ENCODE measurements at places on chromosomes 5 and 9.

- DNase-seq = no peak
Observed at GRCh38 chr9:12221470-12221869, 471.7 kb upstream of the TYRP1 start.

DNA sequence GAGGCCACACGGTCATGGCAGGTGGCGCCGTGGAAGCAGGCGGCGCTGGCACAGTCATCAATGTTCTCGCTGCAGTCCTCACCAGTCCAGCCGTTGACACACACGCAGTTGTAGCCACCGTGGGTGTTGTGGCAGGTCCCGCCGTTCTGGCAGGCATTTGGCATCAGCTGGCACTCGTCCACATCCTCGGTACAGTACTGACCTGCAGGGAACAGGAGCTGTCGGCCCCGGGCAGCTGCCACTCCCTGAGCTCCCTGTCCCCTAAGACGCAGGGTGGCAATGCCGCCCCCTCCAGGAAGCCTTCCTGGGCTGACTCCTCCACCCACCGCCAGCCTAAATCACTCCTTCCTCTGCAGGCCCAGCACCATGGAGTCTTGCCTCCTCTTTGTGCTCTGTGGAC lies 27.2 kb downstream of the NOTCH1 start:
- no peak for DNase-seq

DNA sequence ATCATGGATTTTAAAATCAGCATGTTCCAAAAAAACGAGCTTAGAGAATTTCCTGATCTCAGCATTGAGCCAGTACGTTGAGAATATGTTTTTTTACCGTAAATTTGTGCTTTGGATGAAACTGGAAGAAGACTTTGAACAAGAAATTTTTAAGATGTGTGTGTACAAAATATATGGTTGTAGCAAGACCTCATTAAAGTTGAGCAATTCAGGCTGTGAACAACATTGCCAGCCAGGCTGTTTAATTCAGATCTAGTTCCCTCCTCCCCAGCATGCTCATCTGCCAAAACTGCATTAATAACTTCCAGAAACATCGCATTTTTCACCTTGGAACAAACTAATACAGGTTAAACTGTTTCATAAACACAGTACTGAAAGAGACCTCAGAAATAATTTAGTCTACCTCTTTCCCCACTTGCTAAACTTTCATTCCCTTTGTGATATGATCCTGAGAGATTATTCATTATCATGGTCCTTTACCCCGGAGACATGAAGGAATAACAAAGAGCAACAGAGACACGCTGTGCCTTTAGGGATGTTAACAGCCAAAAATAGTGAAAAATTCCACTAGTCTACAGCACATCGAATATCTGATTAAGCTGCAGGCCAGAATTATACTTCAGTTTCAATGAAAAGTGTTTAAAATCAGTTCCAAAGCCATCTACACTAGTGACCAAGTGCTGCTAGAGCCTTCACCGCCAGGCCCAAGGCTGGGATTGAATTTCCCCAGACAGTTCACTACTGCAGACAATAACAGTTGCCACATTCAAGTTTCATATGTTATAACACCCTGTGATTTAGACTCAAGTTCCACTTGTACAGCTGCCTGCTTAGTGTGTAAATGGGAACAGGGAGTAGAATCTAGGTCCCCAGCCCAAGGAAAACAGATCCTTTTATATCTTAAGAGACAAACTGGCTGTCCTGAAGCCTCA lies 89.6 kb downstream of the EFNA5 start:
- DNase-seq = no peak

DNA sequence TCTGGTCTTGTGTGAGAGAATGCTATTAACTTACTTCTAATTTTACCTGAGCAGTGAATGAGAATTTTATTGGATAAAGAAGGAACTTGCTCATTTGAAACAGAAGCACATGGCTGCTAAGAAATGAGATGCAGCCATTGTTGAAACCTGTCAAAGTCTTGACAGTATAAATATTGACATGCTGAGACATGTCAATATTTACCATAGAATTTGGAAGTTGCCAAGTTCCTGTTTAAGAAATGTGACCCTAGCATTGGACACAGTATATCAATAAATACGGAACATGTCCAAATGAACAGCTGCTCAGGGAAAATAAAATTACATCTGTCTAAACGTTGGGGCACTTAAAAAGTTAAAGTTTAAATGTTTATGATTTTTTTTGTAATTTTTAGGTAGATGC lies 7.8 kb downstream of the XRCC4 start:
- no peak for DNase-seq

DNA sequence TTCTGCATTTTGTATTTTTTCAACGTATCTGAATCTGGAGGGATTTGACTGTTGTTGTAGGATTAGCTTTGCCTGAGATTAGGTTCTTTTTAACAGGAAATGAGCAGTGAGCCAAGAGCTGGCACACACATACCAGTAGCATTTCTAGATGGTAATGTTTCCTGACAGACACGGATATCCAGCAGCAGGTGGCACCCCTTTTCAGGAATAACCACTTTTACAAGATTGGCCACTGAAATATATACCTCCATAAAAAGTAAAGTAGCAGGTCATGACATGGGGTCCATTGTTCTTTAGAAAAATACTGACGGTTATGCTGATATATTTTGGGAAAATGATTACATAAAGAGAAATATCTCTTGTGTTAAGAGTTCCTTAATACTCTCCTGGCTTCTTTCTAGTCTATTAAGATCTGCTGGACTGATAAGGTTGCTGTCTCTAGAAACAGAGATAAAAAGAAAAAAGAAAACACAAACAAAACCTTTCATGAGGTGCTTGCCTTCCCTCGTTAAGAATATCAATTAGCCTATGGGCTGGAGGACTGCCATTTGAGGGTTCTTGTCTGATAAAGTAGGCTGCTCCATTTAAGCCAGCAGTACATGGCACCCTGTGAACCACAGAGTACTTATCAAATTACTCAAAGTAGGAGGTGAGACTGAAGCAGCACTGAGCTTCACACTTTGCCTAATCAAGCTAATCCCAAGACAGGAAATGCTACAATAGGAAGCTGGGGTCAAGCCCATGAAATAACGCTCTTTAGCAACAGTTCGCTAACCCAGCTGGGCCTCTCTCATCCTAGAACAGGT lies 101.6 kb upstream of the PCA3 start:
- no peak for DNase-seq

GRCh38 chr9:78472111-78472510 lies 175.2 kb downstream of the PSAT1 start:
- no peak for DNase-seq

DNA sequence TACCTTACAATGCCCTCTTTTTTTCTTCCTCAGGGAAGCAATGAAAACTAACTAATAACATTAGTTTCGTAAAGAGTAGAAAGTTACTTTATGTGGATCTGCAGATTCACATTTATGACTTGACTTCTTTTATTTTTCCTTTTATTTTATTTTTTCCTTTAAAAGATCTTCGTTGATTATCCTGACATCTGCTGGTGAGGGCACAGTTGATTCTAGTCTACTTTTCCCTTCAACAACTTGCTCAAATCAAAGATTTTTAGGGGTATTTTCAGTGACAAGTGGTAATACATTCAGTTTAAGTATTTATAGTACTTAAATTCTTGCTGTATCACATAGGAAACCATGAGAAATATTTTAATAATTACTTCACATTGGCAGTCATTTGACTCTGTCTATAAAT lies 4.9 kb downstream of the EDIL3 start:
- no peak for DNase-seq

- no peak for DNase-seq
Observed at GRCh38 chr5:39783756-39784421, 359.1 kb upstream of the DAB2 start.

GRCh38 chr5:37662362-37662761 lies 177.5 kb downstream of the GDNF start:
- no peak for DNase-seq

- no peak for DNase-seq
Observed at GRCh38 chr5:6418679-6419276, 29.9 kb upstream of the UBE2QL1 start.

DNA sequence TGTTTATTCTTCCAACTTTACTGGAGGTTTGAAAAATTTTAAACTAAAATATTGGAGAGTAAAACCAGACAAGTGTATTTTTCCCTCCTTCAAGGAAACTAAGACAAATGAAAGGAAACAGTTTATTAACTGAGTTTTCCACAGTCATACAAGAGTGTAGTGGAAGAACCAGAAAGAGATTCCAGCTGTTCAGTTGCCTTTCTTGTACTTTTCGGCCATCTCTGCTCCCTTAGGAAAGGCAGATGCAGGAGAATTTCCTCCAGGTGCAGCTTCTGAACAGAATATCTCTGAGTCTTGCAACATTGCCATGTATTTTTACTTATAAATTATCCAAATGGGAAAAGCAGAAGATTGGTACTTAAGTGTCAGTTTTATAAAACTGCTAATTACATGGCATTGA lies 217.1 kb downstream of the MAST4 start:
- no peak for DNase-seq

DNA sequence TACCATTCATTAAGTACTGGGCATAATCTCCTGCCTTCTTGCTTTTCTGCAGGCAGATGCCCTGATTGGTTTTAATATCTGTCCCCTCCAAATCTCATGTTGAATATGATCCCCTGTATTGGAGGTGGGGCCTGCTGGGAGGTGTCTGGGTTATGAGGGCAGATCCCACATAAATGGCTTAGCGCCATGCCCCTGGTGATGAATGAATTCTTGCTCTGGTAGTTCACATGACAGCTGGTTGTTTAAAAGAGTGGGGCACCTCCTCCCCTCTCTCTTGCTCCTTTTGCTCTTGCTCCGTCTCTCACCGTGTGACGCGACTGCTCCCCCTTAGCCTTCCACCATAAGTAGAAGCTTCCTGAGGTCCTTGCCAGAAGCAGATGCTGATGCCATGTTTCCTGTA lies 564.0 kb upstream of the BRINP1 start:
- DNase-seq = no peak

DNA sequence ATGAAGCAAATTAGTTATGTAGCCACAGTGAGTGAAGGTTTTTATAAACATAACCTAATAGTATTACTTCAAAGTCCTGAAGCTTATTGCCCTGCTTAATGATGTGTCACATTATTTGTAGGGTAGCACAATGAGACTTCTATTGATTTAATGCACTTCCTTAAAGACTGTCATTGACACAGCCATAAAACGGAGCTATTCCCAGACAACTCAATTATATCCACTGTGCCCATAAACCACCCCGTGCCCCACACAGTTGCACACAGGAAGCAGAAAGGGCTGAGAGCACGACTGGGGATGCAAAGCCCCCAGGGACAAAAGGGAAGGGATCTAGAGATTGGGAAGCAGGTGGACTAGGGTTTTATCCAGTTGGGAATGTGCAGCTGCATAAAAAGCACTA lies 37.0 kb downstream of the TRIM32 start:
- DNase-seq = no peak

DNA sequence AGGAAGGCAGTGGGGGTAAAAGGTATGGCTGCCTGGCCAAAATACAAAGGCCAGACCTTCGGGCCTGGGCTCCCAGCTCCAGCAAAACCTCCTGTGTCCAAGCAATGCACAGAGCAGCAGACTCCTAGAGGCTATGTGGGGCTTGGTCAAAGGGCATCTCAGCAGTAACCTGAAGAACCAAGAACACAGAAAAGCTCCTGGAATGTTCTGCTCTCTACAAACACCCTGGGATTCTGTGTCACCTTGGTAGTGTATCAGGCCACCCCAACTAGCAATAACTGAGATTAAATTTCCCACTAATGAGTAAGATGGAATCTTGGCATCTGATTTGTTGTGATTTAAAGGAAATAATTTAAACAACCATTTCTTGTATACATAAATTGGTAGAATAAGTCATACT lies 158.6 kb downstream of the GLIS3 start:
- DNase-seq = no peak

DNA sequence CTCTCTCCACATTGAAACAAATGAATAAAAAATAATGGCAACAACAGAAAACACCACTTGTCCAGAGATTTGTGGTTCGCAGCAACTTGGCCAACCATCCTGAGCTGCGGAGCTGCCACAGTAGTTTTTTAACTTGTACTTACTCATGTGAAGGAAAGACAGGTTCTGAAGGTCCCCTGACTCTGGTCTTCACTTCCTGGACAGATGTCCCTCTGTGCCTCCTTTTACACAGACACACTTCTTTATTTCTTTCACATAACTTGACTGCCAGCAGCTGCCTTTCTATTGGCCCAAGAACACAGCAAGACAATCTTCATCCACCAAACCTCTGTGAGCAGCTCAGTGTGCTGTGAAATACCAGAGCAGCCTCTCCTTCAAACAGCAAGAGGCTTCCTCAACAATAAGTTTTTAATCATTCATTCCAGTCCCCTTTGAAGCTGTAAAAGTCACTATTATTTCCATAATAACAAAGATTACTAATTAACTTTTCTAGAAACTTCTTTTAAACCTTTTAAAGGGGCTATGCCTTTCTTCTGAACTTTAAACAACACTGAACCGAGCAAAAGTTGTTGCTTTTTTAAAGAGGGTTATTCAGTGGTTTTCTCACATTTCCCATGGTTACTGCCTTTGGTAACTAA lies 198.7 kb downstream of the NR2F1-AS1 start:
- DNase-seq = no peak

- DNase-seq = peak; percentile 36
Observed at GRCh38 chr5:34657274-34657921, 1.3 kb downstream of the RAI14 start.

GRCh38 chr9:22079873-22080341 lies 70.8 kb upstream of the CDKN2B start:
- DNase-seq = no peak

DNA sequence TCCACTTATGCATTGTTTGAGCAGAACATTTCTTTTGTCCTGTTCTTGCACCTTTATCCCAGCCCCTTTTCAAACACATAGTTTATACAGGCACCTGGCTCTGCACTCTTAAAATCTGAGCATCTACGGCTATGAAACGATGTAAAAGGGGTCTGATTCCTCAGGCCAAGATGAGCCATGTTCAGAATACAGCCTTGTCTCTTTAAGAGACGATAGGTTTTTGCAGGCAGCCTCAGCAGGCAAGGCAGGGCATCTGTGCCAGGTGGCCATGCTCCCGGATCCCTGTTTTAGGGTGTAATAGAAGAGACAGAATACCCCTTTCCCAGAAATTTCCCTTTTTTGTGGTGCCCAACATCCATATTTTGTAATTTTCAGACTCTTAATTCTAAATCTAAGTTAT lies 89.1 kb upstream of the NFIB start:
- no peak for DNase-seq

DNA sequence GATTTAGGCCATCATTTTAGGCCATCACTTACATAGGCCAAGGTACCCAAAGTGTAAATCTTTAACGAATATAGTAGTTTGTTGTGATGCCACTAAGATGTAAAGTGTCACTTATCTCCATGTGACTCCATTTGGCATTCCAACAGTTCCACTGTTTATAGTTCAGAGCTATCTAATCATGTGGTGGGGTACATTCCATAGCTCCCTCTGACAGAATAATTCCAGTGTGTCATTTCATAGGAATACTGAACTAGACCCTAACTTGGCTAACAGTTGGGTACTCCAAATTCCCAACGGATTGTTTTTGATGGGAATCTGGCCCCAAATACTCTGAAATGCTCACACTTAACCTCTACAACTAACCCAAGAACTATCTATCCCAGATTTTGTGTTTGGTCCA lies 76.7 kb upstream of the FST start:
- DNase-seq = no peak

GRCh38 chr5:10635867-10636350 lies 72.0 kb downstream of the ANKRD33B start:
- no peak for DNase-seq

GRCh38 chr5:11007269-11007870 lies 246.3 kb upstream of the DAP start:
- no peak for DNase-seq

All from WTC11 (cell line).